ENCODE measurements at places on chromosomes 13 and 19. TPM values are rescaled to one million over a fixed set of nuclear protein-coding genes. Genes with fewer than 3 reads are reported as not detected.

The ZNF491 gene
- total RNA-seq, result 5.8 TPM

The ATP13A1 gene
- total RNA-seq, result 22.6 TPM

The SLC17A7 gene
- total RNA-seq, result not detected

The LRG1 gene
- total RNA-seq, result not detected

The CPT1C gene
- 31.2 TPM for total RNA-seq

The FGF21 gene
- not detected for total RNA-seq

The SKA3 gene
- 6.1 TPM for total RNA-seq

The KCNJ14 gene
- total RNA-seq, result 0.50 TPM

The ZBTB7A gene
- total RNA-seq, result 17.7 TPM

The NUDT19 gene
- 7.8 TPM for total RNA-seq

The CYP2A6 gene
- total RNA-seq, result not detected

The GNG7 gene
- total RNA-seq, result 0.83 TPM

The LRRC8E gene
- 2.6 TPM for total RNA-seq

The RFPL4AL1 gene
- total RNA-seq, result not detected

The GFY gene
- not detected for total RNA-seq

The C19orf85 gene
- not detected for total RNA-seq

The U2AF1L4 gene
- 5.9 TPM for total RNA-seq

The KIR2DL3 gene
- not detected for total RNA-seq

The APOC4 gene
- not detected for total RNA-seq

The TUBB4A gene
- total RNA-seq, result not detected

The ZNF808 gene
- total RNA-seq, result 17.7 TPM

The ONECUT3 gene
- total RNA-seq, result not detected

The GPI gene
- total RNA-seq, result 112 TPM

The CYP2S1 gene
- total RNA-seq, result 3.5 TPM

The MATK gene
- total RNA-seq, result not detected

The CGB1 gene
- total RNA-seq, result not detected

The COL4A2 gene
- total RNA-seq, result 123 TPM

The ABCA7 gene
- total RNA-seq, result 9.7 TPM

The PEG3 gene
- 3.9 TPM for total RNA-seq

The FFAR2 gene
- not detected for total RNA-seq

The ZNF763 gene
- 2.5 TPM for total RNA-seq

The CGB5 gene
- total RNA-seq, result not detected

The C13orf46 gene
- 0.26 TPM for total RNA-seq

The NXNL1 gene
- total RNA-seq, result not detected

The ZNF91 gene
- 15.7 TPM for total RNA-seq

The AMER2 gene
- total RNA-seq, result not detected

The RDH8 gene
- not detected for total RNA-seq

The CEACAM18 gene
- total RNA-seq, result not detected

The FRY gene
- 18.3 TPM for total RNA-seq

The KLF5 gene
- 0.83 TPM for total RNA-seq

The PCP2 gene
- total RNA-seq, result not detected

The SIGLEC9 gene
- not detected for total RNA-seq

The IGFL2 gene
- not detected for total RNA-seq

The COX7A1 gene
- 30.0 TPM for total RNA-seq

The JAK3 gene
- 1.2 TPM for total RNA-seq

The RASAL3 gene
- total RNA-seq, result not detected

The MPND gene
- 7.1 TPM for total RNA-seq

The APC2 gene
- 0.50 TPM for total RNA-seq

The TLE2 gene
- 3.8 TPM for total RNA-seq
